ENCODE measurements at places on chromosomes 6 and 20.

GRCh38 chr20:54262671-54263070 lies 54.8 kb downstream of the PFDN4 start:
- DNase-seq: no peak

GRCh38 chr20:56378386-56378785 lies 13.6 kb downstream of the AURKA start:
- DNase-seq: no peak

- peak; percentile 36 for DNase-seq
These were observed 159.2 kb downstream of the CD109 start for GRCh38 chr6:73854998-73855718.

- DNase-seq: peak; percentile 92
These were observed 32.7 kb upstream of the ID4 start for GRCh38 chr6:19804205-19805128.

DNA sequence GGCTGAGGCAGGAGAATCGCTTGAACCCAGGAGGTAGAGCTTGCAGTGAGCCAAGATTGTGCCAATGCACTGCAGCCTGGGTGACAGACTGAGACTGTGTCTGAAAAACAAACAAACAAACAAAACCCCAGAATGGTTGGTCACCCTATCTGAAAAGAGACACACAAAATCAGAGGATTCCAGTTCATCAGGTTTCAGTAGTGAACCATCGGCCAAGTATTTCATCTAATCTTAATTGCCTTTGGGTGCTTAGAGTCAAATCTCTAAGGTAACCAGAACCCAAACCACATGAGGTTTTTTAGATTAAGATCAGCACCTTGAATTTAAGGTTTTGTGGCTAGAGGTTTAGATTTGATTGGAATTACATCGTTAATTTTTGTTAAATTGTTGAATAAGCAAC lies 8.3 kb upstream of the ZBTB2 start:
- DNase-seq: no peak

DNA sequence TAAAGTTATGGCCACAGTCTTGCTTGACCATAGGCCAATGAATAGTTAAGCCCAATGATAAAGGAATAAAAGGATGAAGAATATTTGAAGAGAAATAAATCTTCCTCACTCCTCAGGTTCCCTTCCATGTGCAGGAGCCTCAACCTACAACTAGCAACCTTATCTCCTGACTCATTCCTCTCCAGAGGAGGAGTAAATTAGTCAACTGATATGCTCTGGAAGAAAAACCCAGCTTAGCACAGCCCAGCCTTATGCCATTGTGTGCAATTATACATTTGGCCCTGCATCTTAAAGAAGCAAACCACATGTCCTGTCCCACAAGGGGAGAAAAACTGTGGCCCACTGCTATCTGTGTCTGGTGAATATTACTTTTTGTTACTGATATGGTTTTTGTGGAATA lies 82.1 kb downstream of the PHIP start:
- DNase-seq: no peak

- no peak for DNase-seq
These were observed 183.5 kb downstream of the GMDS start for GRCh38 chr6:2061880-2062279.
